ENCODE measurements at places on chromosomes 5 and 9. TPM values are rescaled to one million over a fixed set of nuclear protein-coding genes. Genes with fewer than 3 reads are reported as not detected.

DNA sequence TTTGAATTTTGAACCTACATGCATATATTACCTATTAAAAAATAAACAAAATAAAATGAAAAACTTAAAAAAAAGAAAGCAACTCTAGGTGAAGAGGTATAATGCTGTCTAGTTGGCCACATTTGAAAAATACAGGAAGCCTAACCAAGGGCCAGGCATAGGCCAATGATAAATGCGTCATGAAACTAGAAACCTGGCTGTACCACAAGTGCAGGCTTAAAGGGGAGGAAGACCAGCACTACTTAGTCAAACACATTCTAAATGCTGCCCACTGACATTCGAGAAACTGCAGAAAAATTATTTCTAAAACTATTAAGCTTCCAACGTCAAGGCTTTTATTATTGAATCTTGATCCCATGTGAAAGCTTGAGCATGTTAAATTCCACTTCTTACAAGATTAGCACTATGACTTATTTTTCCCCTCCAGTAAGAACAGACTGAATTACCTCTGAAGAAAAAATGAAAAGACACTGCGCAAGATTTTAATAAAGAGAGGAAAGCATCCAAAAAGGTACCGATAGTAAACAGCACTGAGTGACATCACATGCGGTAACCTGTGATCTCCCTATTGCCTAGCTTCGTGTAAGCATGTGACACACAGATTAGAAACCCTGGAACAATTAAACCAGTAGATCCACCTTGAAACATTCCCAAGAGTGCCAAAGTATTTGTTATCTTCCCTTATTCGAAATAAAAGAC, 16.2 kb downstream of the CDC14B start:
- DNase-seq: no peak
- no peak overlapping the region for H3K27ac ChIP-seq
- H3K4me1 ChIP-seq: no peaks in the 10 kb centered on the region
- H3K36me3 ChIP-seq: no peaks in the 10 kb centered on the region
- no peaks in the 10 kb centered on the region for H3K27me3 ChIP-seq

- peaks cover 30% of the 10 kb centered on the region for H3K4me1 ChIP-seq
- no peak overlapping the region for H3K27ac ChIP-seq
- DNase-seq: no peak
- H3K4me3 ChIP-seq: no peak overlapping the region
- H3K27me3 ChIP-seq: no peaks in the 10 kb centered on the region
- no peaks in the 10 kb centered on the region for H3K36me3 ChIP-seq
Measured at GRCh38 chr9:69193685-69194032, 19.6 kb downstream of the TJP2 start.

Gene IFNK
- total RNA-seq: not detected

Gene SAXO1
- 0.12 TPM for total RNA-seq

Gene CORO2A
- total RNA-seq: 20.0 TPM

Gene CDHR2
- total RNA-seq: 0.35 TPM
